Activated naive CD8-positive, alpha-beta T cell treated with anti-CD3 and anti-CD28 coated beads for 36 hours (primary cell): ENCODE measurements at places on chromosomes 11 and 22.

- no peak for DNase-seq
These were observed 12.4 kb downstream of the ADM start for GRCh38 chr11:10317151-10317755.

DNA sequence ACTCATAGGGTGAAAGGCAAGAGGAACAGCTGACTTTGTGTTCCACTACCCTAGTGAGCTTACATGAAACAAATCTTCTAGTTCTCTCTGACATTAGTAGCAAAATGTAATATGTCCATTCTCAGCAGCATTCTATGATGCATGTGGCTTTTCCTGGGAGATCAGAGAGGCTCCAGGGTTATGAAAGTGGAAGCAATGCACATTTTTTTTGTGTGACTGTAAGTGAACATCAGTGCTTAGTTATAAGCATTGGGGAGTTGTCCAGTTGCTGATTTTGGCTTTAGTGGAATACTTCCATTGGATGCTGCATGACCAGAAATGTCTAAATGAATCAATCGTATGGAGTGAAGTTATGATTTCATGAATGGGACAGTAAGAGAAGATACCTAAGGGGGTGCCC lies 255.9 kb downstream of the FAT3 start:
- DNase-seq = no peak

DNA sequence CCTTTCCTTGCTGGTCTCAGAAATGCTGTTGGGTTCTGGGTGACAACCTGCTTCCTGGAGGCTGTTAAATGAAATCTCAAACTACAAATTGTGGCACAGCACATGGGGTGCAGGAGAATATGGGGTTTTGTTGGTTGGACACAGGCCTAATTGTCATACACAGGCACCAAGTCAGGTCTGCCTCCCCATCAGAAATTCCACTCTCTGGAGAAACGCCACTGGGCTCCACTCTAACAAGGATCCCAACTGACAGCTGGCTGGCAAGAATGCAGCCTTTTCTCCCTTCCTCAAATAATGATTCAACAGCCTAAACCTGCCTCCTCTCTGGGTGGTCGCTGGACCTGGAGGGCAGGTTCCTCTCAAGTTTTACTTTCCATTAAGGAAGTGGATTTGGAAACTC lies 177.8 kb upstream of the NARS2 start:
- DNase-seq = no peak

GRCh38 chr11:131692151-131692550 lies 321.7 kb downstream of the NTM start:
- DNase-seq = no peak

GRCh38 chr11:12222055-12222792 lies 111.8 kb downstream of the MICAL2 start:
- DNase-seq = no peak
